Suprapubic skin (tissue), 4 donors: ENCODE measurements at places on chromosomes 2 and 18. TPM values are rescaled to one million over a fixed set of nuclear protein-coding genes. Genes with fewer than 3 reads are reported as not detected.

CDKL4 gene
- total RNA-seq: 0.48 TPM

- no peak for DNase-seq
These were observed 19.6 kb upstream of the NDUFV2 start for GRCh38 chr18:9082711-9083510.

DNA sequence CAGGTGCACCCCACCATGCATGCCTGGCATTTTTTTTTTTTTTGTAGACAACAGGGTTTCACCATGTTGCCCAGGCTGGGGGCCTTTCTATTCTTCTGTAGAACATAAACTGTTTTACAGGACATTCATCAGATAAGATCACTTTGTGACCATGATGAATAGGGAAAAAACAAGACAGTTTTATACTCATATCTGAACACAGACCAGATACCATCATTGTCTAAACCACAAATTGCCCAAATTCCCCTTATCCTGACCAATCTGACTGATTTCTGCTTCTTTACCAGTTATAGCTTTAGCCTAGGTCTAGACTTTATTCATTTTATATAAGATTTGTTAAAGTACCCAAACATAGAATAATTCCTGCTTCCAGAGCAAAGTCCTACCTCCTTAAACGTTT lies 1699.3 kb upstream of the TMEFF2 start:
- DNase-seq: no peak

GRCh38 chr2:215731108-215731658 lies 282.2 kb downstream of the MREG start:
- DNase-seq: no peak

DNA sequence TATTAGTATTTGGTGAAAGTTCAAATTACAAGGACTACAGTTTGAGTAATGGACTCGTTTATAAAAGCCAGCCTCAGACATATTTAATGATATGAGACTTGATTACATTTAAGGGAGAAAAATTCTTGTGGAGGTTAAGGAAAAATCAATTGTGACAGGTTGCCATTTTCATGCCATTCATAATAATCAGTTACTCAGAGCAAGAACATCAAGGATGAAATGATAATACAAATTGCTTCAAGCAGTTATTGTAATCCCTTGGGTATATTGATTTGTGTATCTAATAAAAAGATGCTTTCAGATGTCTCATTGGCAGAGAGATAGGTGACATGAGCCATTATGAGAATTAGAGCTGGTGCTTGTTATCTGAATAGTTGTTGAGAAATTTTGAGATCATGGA lies 153.6 kb downstream of the ATP9B start:
- no peak for DNase-seq

EXOC6B gene
- total RNA-seq: 69.9 TPM

GRCh38 chr2:56132138-56132537 lies 51.7 kb upstream of the CCDC85A start:
- DNase-seq: no peak

FEV gene
- not detected for total RNA-seq

- DNase-seq: no peak
These were observed 193.5 kb upstream of the CCDC68 start for GRCh38 chr18:55152801-55153200.

RESP18 gene
- total RNA-seq: not detected

DNA sequence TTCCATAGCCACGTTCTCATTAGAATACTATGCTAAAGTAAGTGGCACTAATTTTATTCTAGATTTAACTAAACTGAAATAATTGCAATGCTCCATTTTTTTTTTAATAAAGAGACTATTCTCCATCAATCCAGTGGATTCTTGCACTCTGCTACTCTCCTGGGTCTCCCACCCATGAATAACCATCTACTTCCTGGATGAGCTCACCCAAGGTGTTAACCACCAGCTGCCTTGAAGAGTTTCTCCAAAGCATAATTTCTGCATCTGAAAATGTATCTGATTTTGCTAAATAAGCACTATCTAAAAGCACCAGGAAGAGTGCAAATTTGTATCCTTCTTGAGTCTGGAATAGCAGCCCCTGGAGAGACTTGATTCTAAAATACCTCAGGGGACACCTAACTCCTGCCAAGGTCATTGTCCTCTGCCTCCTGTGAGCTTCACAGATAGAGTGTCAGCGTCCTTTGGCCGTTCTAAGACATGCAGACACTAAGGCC lies 41.6 kb upstream of the SH3BP4 start:
- no peak for DNase-seq

- DNase-seq: no peak
These were observed 260.0 kb downstream of the C1D start for GRCh38 chr2:67802824-67803223.

GRCh38 chr2:126029316-126029715 lies 626.6 kb upstream of the GYPC start:
- no peak for DNase-seq

DNA sequence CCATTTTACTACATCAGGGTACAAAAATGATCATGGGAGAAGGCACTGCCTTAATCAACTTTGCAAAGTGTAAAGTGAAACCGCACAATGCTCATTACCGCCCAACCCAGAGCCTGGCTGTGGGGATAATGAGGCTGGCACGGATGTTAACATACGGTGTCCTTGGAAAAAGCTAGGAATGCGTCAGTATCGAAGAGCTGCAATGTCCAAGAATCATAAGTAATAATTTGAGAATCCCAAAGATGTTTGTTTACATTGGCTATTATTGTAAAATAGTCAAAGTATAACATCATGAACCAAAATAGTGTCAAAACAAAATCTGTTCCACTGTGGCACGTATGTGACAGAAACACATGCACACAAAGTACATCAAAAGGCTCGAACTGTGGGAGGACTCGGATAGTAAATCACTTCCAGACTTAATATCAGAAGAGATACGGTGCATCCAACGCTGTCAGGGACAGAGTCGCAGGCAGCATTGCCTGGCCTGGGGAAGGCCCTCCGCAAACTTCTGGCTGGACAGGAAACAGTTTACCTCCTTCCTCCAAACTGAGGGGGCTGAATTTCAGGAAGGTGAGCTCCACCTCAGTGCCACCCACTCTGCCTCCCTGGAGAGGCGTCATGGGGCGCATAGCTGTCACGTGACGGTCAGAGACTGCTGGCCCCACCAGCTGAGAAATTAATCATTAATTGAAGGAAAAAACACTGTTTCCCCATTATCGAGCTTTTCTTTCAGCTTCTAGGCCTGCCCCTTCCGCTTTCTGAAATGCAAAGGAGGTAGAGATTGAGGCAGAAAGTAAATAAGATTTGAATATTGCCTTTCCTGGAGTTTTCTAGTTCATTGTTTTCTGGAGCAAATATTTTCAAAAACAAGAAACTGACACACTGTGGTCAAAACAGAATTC lies 1.8 kb upstream of the ID2 start:
- no peak for DNase-seq

DNA sequence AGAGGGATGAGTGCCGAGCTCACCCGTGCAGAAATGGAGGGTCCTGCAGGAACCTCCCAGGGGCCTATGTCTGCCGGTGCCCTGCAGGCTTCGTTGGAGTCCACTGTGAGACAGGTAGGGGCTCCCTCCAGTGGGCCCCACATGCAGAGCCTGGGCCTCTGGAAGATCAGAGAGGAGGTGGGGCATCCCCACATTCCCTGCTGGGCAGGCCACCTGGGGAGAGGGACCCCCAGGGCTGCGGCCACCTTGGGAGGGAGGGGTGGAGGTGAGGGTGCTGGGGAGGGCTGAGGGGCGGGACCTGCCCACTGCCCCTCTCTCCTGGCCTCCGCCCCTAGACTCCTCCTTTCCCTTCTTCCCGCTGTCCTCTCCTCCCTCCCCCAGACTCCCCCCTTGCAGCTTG lies 38.5 kb downstream of the MTERF4 start:
- DNase-seq: no peak

- DNase-seq: no peak
These were observed 7.0 kb upstream of the NXPH2 start for GRCh38 chr2:138787053-138787666.

GRCh38 chr2:106833256-106833655 lies 52.7 kb downstream of the ST6GAL2 start:
- DNase-seq: no peak

GRCh38 chr2:60391649-60392375 lies 161.6 kb downstream of the BCL11A start:
- no peak for DNase-seq

HOXD13 gene
- not detected for total RNA-seq
